ENCODE measurements at places on chromosomes 4 and X.

- no peak for DNase-seq
Measured at GRCh38 chrX:20514358-20514757, 247.6 kb upstream of the RPS6KA3 start.

GRCh38 chrX:135170877-135171519 lies at the start of gene CT55:
Gene CT55, minus strand, starts transcription at chrX:135171398. Its CDS starts 227 bp downstream, at chrX:135171171.
- no peak for DNase-seq

DNA sequence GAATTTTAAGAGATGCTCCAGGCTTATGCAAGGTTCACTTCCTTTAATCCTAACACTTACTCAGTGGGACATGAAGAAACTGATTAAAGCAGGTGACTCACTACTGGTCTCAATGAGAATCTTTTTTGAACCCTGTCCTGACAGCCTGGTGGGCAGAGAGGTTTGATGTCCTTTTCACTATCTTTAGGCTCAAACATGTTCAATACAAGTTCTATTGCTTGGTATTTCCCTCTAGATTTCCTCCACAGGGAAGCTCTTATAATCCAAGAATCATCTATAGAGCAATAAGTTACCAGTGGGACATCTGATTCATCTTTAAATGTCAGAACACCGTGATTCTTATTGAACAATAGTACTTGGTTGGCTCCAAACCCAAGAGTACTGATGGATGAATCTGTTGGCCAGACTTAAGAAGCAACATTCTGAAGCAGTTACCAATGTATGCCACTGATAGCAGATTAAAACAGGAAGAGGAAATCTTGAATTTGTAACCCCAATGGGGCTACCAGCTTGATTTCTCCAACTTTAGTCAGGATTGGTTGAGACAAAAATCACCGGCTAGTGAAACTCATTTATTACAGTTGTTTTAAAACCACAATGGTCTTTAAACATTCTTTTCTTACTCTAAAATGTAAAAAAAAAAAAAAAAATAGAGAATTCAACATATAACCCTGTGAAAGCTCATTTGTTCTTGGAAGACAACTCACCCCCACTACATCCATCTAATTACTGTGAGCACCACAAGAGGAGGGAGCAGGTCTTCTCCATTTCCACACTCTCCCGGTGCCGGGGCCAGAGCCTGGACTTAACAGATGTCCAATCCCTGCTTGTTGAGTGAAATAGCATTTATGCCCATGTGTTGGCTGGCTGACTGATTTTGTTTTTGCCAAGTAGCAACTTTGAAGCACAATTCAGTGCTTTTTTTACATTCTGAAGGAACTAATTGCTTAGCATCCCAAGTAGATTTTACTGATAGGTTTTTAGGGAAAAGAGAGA lies 43.3 kb downstream of the FGFBP1 start:
- no peak for DNase-seq

DNA sequence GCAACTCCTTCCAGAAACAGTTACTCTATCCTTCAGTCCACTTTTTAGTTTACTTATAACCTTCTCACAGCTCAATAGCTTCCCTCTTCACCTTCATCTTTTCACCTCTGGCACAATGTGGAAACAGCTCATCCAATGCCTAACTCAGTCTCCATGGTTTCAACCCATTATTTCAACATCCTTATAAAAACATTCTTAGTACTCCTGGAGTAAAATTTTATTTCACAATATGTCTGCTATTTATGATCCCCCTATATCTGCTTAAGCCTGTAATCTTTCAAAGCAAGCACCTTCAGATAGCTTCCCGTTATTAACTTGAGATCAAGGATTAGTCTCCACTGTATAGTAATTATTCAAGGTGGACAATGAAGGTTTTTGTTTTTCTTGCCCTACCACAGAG lies 156.3 kb downstream of the GASK1B start:
- no peak for DNase-seq
